Stimulated activated effector memory CD8-positive, alpha-beta T cell treated with anti-CD3 and anti-CD28 coated beads, Interleukin-12 subunit alpha, Interleukin-12 subunit beta, amount 100 ng/mL, for 72 hours (primary cell): ENCODE measurements at places on chromosomes 6 and 20.

DNA sequence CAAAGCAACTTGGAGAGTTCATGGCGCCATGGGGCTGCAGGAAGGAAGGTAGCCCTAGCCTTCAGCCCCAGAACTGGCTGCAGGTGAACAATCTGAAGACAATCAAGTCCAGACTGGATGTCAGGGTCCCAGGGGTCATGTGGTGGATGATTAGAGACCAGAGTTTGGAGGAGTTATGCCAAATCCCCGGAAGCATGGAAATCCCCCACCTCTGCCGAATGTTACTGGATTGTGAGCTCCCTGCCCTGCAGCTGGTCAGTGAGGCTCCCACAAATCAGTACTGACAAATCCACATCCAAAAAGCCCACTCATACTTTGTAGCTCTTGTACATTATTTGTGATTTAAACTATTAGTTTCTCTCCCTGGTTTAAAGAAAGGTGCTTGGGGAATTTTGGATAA lies 21.3 kb upstream of the CD93 start:
- DNase-seq, result no peak

DNA sequence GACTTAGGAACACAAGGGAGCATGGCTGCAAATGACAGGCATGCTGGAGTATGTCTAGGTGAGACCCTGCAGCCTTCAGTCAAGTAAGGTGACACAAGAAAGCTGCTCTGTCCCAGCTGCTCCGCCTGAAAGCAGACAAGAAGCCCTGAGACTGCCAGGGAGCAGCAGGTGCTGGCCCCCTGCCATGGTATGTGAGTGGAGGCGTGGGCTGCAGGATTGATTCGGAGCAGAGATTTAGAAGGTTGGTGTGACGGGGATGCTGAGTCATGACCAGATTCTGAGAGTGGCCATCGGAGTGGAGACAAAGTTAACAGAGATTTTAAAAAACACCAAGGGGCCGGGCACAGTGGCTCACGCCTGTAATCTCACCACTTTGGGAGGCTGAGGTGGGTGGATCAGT lies 17.8 kb downstream of the LRP11 start:
- no peak for DNase-seq

- no peak for DNase-seq
Observed at GRCh38 chr6:100891079-100891478, 9.9 kb upstream of the ASCC3 start.

DNA sequence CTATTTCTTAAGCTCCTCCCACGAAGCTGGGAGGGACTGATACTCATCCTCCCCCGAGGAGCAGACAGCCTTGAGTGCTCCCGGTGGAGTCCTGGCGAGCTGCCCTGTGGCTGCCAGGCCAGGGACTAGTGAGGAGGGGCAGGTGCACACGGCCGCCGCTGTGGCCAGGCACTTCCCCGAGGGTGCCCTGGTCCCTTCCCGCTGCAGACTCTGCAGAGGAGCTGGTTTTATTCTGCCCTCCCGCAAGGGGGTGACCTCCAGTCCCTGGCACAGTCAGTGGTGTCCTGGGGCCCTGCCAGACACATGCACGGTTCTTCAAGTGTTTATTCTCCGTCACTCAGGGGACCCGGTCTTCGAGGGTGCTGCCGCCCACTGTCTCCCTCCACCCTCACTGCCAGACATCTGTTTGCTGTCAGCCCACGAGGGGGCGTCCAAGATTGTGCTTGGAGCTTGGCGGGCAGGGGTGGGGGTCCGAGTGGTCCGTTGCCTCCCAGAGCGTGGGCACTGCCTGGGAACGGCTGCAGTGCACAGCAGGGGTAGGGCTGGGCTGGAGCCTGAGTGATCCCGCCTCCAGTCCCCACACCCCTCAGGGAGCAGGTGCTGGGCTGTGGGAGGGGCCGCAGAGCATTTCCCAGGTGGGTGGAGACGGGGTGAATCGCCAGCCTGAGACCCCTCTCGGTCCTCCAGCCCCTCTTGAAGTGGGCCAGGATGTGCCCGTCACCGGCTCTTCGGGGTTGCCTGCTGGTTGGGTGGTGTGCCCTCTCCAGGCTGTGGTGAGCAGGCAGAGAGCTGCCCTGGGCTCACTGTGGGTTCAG lies 3.1 kb upstream of the CABLES2 start:
- peak; percentile 62 for DNase-seq

DNA sequence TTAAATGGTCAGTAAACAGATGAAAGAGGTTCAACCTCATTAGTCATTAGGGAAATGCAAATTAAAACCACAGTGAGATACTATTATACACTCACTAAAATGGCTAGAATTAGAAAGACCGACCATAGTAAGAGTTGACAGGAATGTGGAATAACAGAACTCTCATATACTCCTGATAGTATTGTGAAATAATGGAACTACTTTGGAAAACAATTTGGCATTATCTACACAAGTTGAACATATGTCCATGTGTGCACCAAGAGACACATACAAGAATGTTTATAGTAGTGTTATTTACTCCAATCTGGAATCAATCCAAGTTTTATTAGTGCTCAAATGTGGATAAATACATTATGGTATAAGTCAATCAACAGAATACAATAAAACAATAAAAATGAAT lies 59.6 kb downstream of the AK9 start:
- DNase-seq, result no peak

DNA sequence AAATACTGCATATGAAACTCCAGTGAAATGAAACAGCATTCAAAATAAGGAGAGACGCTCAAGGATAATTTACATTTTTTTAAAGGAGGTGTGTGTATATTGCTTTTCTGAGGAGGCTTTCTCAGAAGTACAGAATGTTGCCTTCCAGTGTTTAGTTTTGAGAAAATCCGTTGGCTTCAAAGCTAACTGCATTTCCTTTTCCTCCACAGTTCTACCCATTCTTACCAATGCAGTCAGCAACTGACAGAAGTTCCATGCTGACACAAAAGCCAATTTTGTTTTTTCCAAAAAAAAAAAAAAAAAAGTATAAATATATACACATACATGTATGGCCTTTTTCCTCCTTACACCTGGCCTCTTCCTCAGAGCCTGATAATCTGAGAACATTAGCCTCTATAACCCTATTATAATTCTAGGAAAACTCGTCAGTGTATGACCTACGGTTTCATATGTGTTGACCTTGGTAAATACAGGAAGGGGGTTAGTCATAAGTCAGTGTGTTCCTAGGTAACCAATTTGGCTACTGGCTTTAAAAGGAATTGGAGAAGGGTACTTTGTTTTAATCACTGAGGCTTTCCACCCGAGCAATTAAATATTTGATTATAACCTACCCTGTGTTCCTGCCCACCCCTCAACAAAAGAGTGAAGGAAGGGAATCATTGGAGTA lies 24.2 kb downstream of the MGME1 start:
- no peak for DNase-seq

DNA sequence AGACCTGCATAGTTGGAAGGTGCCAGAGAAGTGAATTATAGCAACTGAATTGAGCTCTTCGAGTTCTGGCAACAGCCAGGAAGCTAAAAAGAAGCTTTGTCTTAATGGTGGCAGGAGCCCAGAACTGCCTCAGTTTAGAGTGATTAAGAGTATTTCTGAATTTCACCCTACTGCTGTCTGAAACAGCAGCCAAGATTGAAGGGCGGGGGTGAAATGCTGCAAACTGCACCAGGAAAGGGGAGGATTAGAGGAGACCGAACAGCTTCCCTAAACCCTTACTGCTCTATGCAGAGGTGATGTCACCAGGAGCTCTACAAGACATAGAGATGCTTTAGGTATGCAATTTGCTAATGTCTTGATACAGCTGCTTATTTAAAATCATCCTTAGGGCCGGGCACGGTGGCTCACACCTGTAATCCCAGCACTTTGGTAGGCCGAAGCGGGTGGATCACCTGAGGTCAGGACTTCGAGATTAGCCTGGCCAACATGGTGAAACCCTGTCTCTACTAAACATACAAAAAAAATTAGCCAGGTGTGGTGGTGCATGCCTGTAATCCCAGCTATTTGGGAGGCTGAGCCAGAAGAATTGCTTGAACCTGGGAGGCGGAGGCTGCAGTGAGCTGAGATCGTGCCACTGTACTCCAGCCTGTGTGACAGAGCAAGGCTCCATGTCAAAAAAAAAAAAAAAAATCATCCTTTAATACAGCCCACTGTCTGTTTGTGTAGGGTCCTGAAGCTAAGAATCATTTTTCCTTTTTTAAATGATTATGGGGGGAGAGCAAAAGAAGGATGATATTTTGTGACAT lies 91.7 kb upstream of the IYD start:
- DNase-seq, result no peak

DNA sequence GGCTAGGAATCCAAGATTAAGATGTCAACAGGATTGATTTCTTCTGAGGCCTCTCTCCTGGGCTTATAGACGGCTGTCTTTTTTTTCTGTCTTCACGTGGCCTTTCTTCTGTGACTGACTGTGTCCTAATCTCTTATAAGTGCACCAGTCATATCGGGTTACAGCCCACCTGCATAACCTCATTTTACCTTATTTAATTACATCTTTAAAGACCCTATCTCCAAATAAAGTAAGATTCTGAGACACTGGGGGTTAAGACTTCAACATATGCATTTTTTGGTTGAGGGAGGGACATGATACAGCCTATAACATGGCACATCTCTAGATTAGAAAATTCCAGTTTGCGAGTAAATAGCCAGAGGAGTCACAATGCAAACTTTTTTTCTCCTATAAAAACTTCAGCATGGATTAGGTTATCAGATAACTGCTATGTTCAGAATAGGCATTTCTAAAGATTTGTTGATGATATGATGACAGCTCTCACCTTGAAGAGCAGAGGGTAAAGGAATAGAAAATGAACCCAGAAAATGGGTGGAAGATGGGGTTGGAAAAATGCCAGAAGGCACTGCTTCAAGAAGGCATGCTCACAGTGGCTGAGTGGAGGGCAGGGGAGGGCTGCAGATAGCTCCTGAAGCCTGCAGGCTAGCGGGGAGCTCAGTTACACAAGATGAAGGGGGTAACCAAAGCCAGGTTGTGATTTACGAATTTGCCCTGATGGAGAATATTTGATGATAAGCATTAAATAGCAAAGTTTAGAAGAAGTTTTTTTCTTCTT lies 8.7 kb upstream of the PDE7B start:
- no peak for DNase-seq

GRCh38 chr20:11445161-11445560 lies 472.5 kb upstream of the BTBD3 start:
- no peak for DNase-seq

DNA sequence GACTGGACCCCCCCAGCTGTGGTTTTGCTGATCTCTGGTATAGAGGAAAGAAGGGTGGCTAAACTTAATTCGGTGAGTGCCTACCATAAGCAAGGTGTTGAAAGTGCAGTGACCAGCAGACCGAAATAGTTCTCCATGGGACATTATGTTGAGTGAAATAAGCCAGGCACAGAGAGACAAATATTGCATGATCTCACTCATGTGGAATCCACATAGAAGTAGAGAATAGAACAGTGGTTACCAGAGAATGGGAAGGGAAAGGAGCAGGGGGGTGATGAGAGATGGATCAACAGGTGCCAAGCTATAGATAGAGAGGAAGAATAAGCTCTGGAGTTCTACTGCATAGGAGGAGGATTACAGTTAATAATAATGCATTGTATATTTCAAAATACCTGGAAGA lies 9.7 kb upstream of the GCNT2 start:
- no peak for DNase-seq

DNA sequence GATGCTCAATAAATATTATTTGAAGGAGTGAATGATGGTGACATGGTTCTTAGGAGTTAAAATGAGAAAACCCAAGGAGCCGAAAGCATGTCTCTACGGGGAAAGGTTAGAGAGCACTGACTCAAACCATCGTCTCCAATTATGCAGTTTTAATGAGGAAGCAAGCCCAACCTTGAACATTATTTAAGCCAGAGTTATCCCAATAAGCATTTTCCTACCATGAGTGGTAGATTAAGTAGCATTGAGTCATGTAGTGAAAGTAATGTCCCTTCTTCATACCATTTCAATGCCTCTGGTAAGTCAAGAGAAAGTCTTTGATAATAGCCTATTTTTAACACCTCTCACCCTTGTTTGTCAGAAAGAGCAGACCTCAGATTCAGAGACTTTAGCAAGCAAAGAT lies 13.5 kb downstream of the TSHZ2 start:
- DNase-seq, result no peak

- no peak for DNase-seq
Observed at GRCh38 chr6:90229331-90230010, 67.2 kb downstream of the BACH2 start.

- no peak for DNase-seq
Observed at GRCh38 chr6:35167505-35167904, 26.4 kb upstream of the TCP11 start.

- no peak for DNase-seq
Observed at GRCh38 chr20:513429-513828, 30.2 kb downstream of the CSNK2A1 start.

- peak; percentile 60 for DNase-seq
Observed at GRCh38 chr6:122422614-122423267, 23.3 kb downstream of the HSF2 start.

DNA sequence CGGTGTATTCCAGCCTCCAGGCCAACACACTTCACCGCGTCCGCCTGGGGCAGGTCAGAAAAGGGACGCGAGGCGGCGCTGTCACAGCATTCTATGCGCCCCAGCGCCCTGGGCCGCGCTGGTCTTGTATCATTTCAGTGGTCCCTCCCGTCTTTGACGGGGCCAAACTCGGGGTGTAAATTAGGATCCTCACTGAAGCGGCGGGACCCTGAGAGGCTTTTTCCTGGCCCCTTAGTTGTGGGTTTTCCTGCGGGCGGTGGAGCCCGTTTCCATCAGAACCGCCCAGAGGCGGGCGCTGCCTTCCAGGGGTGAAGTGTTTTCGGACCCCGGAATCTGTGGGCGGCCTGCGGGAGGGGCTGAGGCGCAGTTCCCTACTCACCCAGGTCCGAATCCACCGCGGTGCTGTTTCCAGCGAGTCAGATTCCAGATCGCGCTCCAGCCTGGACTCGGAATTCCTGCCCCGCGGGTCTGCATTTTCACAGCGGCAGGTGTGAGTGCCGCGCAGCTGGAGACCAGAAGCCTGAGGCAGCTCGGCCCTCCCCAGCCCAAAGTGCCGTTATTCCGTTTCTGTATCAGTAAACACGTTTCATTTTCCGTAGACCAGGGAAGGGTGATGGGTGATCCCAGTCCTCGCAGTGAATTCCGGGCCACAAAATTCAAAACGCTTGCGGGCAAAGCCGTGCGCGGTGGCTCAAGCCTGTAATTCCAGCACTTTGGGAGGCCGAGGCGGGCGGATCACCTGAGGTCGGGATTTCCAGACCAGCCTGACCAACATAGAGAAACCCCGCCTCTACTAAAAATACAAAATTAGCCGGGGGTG lies 3.9 kb upstream of the MICB start:
- peak; percentile 91 for DNase-seq

DNA sequence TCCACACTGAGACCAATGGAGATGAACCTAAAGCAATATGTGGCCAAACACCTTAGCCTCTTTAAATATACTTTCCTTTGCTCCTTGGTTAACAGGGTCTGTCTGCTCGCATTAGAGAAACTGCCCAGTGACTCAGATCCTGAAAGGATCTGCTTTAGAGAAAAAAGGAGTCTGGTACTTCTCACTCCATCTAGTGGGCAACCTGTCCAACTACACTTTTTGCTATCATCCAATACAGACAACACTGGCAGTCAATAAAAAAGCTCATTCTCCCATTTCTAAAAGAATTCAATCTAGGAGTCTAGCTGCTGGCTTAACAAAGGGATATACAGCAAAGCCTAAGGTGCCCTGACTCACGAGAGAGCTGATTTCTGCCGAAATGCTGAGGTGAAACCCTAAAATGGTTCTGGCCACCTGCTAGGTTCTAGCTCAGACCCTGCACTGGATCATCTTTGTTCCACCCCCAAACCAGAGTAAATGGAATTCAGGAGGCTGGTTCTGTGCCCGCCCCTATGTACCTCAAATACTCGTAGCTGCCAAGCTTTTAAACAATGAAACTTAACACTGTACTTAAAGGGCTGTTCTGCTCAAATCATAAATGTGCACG lies 11.5 kb downstream of the GNL1 start:
- no peak for DNase-seq
